Activated CD4-positive, alpha-beta T cell treated with anti-CD3 and anti-CD28 coated beads for 36 hours (primary cell): ENCODE measurements at places on chromosomes 2 and 18.

DNA sequence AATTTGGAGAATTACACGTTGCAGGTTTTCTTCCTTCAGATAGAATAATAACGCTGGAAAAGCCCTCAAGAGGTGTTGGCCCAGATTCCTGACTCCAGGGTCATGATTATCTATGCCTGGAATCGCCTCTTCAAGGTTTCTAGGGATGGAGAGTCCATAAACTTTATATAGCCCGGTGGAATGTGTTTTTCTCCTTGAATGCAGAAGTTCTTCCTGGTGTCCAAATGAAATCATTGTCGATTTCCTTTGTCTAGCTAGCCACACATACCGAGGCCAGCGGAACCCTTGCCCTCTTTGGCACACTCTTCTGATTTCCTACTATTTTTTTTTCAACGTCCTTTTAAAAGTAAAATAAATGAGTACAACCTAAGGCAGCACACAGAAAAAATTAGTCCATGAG lies 117.8 kb downstream of the PID1 start:
- DNase-seq, result no peak

DNA sequence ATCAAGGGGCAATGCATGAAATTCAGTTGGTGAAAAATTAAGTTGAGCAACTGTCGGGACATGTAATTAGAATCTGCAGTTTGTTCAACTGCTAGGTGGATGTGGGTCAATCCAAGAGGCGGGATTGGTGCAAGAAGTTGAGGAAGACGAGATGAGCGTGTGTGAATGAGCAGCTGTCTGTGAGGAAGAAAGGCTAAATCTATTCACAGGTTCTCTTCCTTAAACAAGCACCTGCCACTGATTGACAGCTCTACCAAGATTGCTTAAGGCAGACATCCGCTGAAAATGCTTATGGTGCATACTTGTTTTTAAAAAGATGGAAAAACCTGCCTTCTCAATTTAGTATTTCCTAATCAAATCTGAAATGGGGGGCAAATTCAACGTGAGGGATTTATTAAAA lies 323.4 kb upstream of the THUMPD2 start:
- no peak for DNase-seq

DNA sequence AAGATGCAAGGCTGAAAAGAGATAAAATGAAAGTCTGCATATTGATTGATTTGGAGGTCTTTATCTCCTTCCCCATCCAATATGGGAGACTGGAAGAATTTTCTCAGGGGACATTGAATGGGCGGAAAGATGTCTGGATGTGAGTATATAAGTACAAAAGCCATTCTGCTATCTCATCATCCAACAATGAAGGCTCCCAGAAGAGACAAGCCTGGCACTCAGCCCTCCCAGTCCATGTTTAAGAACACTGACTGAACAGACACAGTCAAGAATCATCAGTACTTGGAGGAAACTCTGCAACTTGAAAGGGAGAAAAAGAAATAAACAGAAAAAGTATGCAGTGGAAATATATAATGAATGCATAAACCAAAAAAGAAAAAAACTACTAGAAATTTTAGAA lies 80.9 kb downstream of the PTRHD1 start:
- no peak for DNase-seq

DNA sequence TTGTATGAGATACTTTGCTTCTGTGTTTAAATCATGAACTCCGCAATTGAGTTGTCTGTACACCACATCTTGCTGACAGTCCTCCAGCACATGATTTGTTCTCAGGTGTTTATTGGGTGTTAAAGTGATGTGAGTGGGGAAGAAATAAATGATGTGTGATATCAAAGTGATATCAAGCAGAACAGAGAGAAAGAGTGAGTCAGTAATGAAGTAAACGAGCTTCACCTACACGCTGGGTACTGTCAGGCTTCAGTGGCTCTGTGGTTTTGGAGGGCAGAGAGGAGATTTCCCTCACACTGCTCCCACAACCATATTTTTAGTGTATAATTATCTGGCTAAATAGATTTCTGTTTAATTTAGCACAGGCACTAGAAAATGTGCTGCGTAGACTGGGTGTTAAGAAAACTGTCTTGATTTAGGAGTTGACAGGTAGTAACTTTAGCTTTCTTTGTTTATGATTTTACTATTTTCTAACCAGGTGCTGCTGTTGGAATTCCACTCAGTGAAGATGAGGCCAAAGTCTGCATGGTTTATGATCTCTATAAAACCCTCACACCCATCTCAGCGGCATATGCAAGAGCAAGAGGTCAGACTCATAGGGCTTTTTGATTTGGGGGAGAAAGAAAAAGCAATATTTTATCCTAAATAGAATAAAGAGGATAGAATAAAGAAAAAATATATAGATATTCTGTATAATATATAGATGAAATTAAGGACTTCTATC lies 21.2 kb downstream of the ATIC start:
- no peak for DNase-seq

- DNase-seq, result peak; percentile 3
Measured at GRCh38 chr2:239262484-239263230, 138.2 kb downstream of the HDAC4 start.

DNA sequence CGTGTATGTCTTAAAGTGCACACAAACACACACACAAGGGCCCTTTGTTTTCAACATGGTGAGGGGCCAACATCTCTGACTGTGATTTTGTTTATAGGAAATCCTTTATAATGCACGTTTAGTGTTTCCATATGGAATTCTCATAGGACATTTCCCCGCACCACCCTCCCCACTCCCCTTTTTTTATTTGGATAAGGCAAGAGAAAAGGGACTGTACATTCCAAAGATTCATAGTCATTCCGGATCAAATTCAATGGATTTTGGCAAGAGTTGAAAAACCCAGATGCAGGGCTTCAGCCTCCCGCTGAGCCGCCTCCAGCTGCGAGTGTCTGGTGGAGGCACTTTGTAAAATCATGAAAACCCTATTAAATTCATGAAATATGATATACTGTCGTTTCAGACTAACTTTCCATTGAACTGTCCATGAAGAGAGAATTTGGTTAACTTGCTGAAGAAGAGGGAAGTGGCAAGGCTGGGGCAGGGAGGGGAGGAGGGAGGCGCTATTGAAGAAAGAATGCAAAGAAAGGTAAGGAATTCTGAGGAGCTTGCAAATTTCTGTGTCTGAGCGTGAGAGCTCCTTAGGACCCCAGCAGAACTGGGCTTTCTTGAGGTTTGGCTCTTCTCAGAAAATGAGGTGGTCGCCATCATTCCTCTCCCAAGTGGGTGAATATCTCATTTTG lies 25.8 kb upstream of the SLC14A2 start:
- no peak for DNase-seq

DNA sequence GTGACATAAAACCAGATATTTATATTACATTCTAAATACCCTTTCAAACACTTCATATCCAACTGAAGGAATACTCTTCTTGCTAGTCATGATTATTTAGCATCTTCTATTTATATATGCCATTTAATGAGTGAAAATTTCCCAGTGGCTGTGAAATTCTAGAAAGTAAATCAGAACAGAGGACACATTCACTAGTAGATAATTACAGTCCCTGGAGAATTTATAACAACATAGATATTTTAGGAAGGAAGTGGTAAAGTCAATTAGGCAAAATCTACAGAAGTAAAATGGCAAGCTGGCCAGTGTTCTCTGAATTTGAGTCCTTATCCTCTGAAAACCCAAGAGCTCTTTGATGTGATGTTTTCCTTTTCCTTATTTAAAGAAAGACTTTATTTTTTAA lies 121.8 kb downstream of the PMAIP1 start:
- no peak for DNase-seq

GRCh38 chr18:70553245-70553935 lies 264.5 kb downstream of the SOCS6 start:
- no peak for DNase-seq

- DNase-seq, result peak; percentile 32
Measured at GRCh38 chr2:205903549-205904129, 182.3 kb downstream of the INO80D start.

DNA sequence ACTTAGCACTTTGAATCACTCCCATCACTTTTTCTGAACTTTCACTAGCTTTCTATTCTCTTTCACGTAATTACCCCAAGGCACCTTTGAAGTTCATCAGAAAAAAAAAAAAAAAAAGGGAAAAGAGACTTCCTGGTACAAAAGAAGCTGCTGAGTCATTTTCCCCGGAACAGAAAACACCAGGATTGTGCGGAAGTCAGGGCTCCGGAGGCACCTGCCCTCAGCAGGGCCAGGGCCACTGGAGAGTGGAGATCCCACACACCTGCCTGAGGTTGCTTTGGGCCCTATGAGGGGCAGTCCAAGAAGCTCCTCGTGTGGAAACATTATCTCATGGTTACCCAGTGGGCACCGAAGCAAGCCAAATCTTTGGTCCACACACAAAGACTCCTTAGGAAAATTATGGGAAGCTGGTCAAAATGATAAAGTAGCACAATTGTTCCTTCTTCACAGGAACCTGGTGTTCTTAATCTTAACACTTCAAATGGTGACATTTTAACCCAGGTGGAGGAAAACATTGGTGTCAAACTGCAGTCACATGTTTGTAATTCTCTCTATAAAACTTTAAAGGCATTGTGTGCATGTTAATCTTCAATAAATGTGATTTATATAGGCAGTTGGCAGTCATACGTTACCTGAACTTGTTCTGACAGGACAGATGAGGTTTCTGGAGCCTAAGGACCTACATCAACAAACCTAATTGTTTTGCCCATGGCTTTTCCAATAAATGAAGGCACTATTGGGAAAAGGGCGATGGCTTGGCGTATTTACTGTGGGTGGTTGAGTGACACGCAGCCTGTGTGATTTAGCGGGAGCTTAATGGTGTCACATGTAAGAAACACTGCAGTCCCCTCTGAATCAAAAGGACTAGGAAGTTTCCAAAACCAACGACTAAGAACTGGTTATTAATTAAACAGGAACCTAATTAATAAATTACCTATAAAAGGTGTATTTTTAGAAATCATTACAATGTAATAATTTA lies 23.4 kb upstream of the FAM110C start:
- no peak for DNase-seq

- peak; percentile 33 for DNase-seq
Measured at GRCh38 chr2:20507166-20507692, 60.4 kb downstream of the RHOB start.

DNA sequence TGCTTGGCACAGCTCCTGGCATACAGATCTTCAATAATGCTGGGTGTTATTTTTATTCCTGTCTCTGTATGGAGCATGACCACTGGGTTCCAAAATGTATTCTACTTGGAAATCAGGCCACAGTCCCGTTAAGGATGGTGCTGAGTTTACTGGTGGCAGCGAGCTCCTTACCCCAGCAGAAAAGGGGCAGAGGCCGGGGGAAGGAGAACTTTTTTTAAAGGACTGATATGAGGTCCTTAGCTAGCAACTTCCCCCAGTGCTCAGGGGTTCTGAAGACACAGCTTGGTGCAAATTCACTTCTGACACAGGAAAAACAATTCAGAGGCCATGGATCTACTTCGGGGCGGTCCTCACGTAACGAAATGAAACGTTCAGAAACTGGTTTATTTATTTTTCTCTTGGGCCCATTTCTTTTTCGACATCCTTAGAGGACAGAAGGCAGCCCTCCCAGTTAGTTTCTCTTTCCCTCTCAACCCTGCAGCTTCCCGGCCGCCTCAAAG lies 872 bp downstream of the RDH14 start:
- no peak for DNase-seq

- DNase-seq, result peak; percentile 94
Measured at GRCh38 chr2:54330162-54330925, 74.3 kb upstream of the TSPYL6 start.

GRCh38 chr2:182994228-182994912 lies 43.9 kb downstream of the NCKAP1 start:
- DNase-seq, result no peak

DNA sequence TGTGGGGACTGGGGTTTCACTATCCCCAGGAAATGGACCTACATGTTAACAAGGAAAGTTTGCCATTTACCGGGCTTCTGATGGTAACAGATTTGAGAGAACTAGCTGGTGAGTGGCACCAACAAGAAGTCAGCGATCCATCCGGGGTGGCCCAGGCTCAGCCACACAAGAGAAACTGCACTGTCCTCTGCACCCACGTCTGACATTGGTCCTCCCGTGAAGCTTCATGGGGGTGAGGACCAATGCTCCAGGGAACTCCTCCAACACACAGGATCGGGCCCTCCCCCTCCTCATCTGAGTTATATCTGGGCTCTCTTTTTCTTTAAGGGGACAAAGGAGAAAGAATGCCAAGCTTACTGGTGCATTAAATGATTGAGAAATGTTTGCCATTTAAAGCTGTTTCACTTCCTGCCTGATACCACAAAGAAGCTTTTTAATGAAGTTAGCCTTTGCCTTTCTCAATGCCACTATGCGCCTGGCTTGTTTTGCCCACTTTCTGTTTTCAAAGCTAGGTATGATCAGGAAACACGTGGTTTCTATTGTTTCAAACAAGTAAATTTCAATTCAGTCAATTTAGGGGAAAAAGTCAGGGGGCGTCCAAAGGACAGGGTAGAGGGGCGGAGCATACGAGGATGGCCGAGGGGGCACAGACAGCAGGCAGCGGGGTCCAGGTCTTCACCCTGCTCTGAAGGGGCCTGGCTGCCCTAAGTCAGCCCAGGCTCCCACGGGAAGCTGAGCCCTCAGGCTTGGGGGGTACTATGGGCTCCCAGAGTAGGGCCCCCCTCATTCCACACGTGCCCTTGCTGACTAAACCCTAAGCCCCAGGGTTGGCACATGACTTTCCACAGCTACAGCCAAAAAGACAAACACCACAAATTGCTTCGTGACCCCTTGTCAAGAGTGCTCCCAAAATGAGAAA lies 204.0 kb upstream of the ID2 start:
- DNase-seq, result peak; percentile 45

- DNase-seq, result no peak
Measured at GRCh38 chr2:191994749-191995148, 147.9 kb upstream of the CAVIN2 start.

DNA sequence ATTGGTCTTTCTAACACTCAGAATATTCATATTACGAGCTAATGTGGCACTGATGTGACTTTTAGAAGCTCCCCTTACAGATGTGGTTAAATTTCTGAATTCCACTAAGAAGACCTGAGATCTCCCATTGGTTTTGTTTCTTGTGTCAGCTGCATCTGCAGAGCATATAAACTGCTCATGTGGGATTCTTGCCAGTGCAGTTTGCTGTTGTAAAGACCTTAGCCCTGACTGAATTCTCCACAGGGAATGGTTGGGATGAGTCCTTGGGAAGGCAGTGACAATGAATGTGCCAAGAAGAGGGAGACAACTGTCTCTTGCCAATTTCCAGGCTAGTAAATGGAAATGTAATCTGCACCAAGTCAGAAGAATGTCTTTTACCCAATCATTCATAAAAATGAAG lies 94.1 kb downstream of the PTPRM start:
- DNase-seq, result no peak

DNA sequence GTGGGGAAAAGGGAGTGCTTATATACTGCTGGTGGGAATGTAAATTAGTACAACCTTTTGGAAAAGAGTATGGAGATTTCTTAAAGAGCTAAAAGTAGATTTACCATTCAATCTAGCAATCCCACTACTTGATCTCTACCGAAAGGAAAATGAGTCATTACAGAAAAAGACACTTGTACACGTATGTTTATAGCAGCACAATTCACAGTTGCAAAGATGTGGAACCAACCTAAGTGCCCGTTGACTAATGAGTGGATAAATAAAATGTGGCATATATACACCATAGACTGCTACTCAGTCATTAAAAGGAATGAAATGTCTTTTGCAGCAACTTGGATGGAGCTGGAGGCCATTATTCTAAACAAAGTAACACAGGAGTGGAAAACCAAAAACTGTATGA lies 29.5 kb downstream of the FLACC1 start:
- DNase-seq, result no peak

GRCh38 chr18:79497638-79498081 lies 101.9 kb downstream of the NFATC1 start:
- no peak for DNase-seq
